Stimulated activated CD4-positive, alpha-beta T cell treated with anti-CD3 and anti-CD28 coated beads, TNF-alpha, amount 100 ng/mL, for 4 hours (primary cell): ENCODE measurements at places on chromosomes 3 and 15.

- DNase-seq = no peak
These were observed 8.5 kb downstream of the CALML4 start for GRCh38 chr15:68196445-68197169.

DNA sequence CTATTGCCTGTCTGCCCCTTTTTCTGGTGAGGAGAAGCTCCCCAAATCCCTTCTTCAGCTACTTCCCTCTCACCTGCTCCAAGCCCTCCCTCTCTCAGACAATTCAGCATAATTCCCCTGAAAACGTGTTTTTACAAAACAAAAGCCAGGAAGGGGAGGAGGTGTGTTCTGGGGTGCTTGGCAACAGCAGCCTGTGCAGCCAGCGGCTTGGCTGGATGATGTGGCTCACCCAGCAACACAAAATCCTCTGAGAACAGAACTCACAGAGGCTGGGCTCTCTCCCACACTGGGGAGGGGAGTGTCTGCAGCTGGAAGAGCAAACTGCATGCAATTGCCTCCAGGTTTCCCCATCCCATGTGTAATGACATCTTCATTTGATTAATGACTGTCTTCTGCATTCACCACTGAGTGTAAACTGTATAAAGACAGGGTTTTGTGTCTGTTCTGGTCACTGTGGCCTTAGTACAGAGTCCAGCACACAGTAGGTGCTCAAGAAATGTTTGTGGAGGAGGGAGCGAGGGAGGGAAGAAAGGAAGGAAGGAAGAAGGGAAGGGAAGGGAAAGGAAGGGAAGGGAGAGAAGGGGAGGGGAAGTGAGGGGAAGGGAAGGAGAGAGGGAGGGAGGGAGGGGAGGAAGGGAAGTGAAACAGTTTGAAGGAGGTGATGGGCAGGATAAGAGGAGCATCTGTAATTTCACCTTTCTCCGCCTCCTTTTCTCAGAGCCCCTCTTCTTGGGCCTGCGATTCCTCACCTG lies 70.1 kb upstream of the GLCE start:
- DNase-seq = no peak

- DNase-seq = no peak
These were observed 9.5 kb upstream of the MESP2 start for GRCh38 chr15:89766357-89767311.

- DNase-seq = no peak
These were observed 53.3 kb downstream of the KY start for GRCh38 chr3:134597390-134597970.

DNA sequence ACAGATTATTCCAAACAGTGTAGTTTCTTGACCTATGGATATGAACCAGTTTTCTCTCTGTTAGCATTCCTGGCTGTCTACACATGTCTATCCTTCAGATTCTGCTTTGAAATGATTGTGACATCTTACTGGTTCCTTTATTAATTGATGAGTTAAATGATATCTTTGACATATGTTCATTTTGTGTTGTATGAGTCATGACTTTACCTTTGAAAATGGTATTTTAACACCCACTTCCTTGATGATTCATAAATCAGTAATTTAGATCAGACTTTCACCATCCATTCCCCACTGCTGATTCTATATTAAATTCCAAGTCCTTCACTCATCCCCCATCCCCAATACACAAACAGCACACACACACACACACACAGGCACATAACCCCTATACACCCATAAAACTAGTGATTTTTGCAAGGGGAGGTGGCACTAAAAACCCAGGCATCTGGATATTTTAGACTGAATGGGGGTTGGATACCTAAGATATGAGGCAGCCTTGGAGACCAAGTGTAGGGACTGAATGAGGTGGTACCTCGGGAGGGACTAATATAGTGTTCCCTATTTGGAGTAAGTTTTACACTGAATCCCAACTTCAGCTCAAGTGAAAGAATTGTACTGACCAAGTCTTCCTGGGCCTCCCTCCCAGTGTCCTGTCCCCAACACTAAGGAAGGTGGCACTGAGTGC lies 9.7 kb downstream of the CCK start:
- no peak for DNase-seq

DNA sequence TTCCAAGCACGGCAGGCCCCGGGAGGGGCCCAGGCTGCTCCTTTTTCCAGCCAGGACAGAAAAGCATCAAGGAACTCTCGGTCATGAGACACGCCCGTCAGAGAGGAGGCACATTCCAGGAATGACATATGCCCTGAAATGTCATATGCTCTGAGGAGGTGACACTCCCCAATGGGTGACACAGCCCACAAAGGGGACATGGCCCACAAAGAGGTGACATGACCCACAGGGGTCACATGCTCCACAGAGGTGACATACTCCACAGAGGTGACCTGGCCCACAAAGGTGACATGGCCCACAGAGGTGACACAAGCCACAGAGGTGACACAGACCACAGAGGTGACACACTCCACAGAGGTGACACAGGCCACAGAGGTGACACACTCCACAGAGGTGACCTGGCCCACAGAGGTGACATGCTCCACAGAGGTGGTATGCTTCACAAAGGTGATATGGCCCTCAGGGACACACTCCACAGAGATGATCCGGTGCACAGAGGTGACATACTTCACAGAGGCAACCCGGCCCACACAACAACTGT lies 79.2 kb downstream of the ABHD5 start:
- DNase-seq = no peak

DNA sequence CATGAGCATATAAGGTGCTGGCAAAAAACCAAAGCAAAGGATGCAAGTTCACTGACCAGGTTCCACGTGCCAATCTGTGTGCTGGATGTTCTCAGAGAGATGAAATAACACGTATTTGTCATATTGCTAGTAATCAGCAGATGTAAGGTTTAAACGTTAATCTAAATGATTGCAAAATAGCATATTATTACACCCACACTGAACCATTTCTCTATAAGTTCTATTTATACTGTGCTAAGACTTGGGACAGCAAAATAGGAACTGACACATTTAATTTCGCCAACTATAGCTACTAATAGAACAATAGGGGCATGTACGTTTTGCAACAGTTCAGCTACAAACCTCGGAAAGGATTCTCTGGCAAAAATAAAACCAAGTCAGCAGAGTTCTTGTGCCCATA lies 350.3 kb upstream of the ZNF385D start:
- no peak for DNase-seq

GRCh38 chr3:143784446-143784845 lies 63.8 kb downstream of the SLC9A9 start:
- no peak for DNase-seq

DNA sequence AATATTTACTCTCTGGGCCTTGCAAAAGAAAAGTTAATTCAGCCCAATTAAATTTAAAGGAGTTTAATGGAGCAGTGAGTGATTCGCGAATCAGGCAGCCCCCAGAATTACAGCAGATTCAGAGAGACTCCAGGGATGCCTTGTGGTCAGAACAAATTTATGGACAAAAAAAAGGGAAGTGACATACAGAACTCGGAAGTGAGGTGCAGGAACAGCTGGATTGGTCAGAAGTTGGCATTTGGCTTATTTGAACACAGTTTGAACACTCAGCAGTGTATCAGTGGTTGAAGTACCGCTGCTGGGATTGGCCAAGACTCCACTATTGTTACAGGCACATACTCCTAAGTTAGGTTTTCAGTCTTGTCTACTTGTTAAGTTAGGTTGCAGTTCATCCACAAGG lies 145.0 kb upstream of the GAP43 start:
- no peak for DNase-seq

DNA sequence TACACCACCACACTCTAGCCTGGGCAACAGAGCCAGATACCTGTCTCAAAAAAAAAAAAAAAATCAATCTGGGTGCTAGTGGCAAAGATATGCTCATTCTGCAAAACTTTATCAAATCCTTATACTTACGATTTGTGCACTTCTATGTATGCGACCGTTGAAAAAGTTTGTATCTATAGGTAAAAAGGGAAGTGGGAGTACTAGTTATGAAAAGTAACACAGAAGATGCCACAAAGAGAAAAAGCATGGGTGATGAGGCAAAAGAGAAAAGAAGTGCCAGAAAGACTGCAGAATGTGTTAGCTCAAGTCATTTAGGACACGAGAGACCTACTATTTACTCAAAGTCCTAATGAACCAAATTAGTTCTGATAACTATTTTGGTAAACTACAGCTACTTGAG lies 407.8 kb downstream of the SHQ1 start:
- no peak for DNase-seq

GRCh38 chr15:29530966-29531365 lies 261.3 kb upstream of the NSMCE3 start:
- DNase-seq = no peak

- no peak for DNase-seq
These were observed 294.2 kb upstream of the COL8A1 start for GRCh38 chr3:99344216-99344615.

DNA sequence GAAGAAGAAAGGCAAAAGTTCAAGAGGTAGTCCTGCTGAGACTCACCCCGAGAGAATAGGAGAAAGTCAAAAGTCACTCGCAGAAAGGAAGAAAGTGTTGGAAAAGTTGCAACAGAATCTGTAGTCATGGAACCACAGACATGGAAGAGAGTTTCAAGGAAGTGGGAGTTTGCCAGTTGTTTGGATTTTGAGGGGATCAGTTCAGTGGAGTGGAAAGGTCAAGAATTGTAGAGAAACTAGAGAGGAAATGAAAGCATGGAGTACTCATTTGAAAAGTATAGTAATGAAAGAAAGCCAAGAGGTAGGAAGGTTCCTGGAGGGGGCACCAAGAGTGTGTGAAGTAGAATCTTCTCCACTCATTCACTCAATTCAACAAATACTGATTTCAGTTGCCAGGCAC lies 34.7 kb downstream of the SPTSSB start:
- no peak for DNase-seq

- DNase-seq = no peak
These were observed 10.6 kb upstream of the PARL start for GRCh38 chr3:183895296-183895695.

GRCh38 chr3:149339931-149340309 lies 6.5 kb upstream of the TM4SF18 start:
- no peak for DNase-seq

DNA sequence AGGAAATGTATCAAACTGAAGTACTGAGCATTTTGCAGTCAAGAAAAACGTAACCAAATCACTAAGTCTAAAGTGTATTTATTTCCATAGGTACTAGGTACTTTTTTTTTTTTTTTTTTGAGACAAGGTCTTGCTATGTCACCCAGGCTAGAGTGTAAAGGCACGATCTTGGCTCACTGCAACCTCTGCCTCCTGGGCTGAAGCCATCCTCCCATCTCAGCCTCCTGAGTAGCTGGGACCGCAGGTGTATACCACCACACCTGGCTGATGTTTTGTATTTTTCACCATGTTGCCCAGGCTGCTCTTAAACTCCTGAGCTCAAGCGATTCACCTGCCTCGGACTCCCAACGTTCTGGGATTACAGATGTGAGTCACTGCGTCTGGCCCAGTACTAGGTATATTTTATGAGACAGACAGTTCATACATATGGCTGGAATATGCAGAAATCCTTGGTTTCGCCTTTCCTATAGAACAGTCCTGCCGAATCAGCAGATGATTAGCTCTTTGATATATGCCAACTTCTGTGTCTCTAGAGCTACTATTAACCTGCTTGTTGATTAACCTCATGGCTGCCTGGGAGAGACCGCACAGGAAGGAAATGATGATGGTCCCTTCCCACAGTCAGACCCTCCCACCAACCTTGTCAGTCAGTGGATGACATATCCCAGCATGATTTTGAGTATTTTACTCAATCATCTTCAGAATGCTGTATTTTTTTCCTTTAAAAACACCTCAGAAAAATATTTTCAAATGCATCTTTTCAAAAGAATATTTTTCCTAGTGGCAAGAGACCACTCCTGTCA lies 32.3 kb downstream of the TMOD3 start:
- DNase-seq = peak; percentile 41

- DNase-seq = no peak
These were observed 61.9 kb upstream of the C3orf80 start for GRCh38 chr3:160163229-160163878.

DNA sequence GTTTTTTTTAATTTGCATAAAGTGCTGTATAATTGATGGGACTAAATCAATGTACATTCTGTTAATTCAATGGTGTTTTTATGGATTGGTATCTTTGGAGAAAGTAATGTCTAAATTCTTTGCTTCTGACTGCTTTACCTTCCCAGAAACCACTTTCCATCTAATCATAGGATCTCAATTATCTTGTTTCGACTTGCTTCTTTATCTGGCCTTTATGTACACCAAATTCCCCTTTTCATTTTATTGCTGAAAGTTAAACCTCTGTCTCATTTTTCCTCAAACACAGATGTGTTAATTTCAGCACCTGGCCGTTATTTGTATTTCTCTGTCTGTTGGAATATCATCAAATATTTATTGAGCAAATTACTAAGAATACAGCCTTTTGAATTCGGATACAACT lies 287.3 kb upstream of the GBE1 start:
- DNase-seq = no peak
